ENCODE measurements at places on chromosomes 16 and 17.

DNA sequence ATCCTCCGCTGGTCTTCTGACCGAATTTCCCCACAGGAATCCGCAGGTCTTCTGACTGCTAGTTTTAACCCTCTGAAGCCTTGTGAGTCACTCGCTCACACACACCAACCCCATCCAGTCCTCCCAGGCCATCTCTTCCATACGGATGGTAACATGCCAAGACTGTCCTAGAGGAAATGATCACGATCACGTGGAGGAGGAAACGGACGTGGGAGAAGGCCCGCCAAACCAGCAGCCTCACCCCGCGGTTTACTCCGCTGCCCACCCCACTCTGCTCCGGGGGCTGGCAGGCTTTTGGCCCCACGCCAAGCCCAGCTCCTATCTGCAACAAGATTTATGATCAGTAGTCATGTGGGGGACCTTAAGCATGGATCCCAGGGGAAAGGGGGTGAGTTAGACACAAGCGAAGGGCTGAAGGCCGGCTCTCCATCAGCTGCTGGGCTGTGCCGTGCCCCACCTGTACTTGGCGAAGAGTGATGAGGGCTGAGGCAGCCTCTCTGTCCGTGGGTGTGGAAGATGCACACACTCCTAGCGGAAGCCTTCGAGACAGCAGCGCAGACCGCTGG lies 1.5 kb upstream of the FAAP100 start:
- H3K4me3 ChIP-seq = no peak overlapping the region
- H3K27me3 ChIP-seq = no peaks in the 10 kb centered on the region
- H3K27ac ChIP-seq = peak overlapping the region; percentile 46
- H3K4me1 ChIP-seq = peaks cover 4% of the 10 kb centered on the region
- no peak for DNase-seq

- no peaks in the 10 kb centered on the region for H3K27me3 ChIP-seq
- no peaks in the 10 kb centered on the region for H3K36me3 ChIP-seq
- peaks cover 4% of the 10 kb centered on the region for H3K4me1 ChIP-seq
- H3K27ac ChIP-seq = peak overlapping the region; percentile 59
- H3K4me3 ChIP-seq = peak overlapping the region; percentile 64
- DNase-seq = no peak
Observed at GRCh38 chr16:52545222-52545897, 1.6 kb downstream of the TOX3 start.

DNA sequence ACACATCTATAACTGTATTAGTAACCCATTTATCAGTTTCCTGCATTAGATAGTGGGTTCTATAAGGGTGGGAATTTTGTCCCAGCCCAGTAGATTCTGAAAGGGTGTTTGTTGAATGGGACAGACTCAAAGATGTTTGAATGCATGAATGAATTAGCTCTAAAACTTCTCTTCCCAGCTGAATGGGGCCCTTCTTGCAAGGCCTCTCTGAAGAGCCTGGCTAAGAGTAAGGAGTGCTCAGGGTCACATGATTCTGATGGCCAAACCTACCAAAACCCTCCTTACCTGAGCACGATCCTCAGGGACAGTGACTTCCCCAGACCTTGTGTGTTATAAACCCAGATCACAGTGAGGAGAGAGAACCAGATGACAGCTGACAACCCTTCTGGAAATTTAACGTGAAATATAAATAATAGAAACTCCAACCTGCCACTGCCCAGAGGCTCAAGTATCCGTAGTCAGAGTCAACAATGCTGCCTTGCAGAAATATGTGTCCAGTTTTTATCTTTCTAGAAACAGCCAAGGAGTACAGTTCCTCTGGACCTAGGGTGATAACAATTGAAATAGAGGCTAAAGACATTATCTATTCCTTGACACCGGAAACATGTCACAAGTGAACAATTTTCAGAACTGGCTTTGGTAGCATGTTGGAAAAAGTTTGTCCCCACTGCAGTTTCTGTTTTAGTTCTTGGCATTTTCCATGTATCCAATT lies 268.9 kb upstream of the MAF start:
- no peak for DNase-seq
- H3K4me1 ChIP-seq = no peaks in the 10 kb centered on the region
- H3K27ac ChIP-seq = no peak overlapping the region
- no peaks in the 10 kb centered on the region for H3K27me3 ChIP-seq

GRCh38 chr17:66715745-66716156 lies 119.2 kb upstream of the CACNG5 start:
- no peaks in the 10 kb centered on the region for H3K27me3 ChIP-seq
- no peak overlapping the region for H3K27ac ChIP-seq
- H3K36me3 ChIP-seq = no peaks in the 10 kb centered on the region
- no peaks in the 10 kb centered on the region for H3K4me1 ChIP-seq
- H3K4me3 ChIP-seq = no peak overlapping the region
